Esophagus squamous epithelium (tissue), 5 donors: ENCODE measurements at places on chromosomes 12 and 14.

GRCh38 chr14:76863724-76864407 lies 37.7 kb downstream of the LRRC74A start:
- peak overlapping the region; percentile 25 for H3K27ac ChIP-seq
- H3K27me3 ChIP-seq = no peaks in the 10 kb centered on the region
- DNase-seq = no peak
- H3K36me3 ChIP-seq = no peaks in the 10 kb centered on the region
- H3K4me3 ChIP-seq = no peak overlapping the region

DNA sequence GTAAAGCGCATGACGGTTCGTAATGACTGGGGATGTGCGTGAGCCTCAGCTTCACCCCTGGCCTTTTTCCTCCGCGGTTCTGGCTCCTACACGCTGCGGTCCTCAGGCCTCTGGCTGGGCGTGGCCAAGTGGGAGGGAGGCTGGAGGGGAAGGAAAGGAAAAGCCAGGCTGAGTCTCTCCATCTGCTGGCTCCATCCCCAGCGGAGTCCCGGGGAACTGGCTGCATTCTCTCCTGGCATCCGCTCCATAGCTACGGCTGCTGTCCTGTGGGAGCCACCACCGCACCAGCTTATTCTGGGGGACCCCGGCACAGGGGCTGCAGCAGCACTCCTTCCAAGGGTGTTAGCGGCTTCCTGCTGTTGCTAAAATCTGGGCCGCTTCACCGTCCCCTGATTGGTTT lies 68.2 kb upstream of the SLC24A4 start:
- H3K4me1 ChIP-seq = peaks cover 10% of the 10 kb centered on the region
- H3K4me3 ChIP-seq = no peak overlapping the region
- H3K27ac ChIP-seq = no peak overlapping the region
- H3K27me3 ChIP-seq = no peaks in the 10 kb centered on the region
- DNase-seq = no peak
- H3K36me3 ChIP-seq = no peaks in the 10 kb centered on the region

- no peak overlapping the region for H3K4me3 ChIP-seq
- no peak for DNase-seq
- H3K36me3 ChIP-seq = peaks cover 62% of the 10 kb centered on the region
- H3K4me1 ChIP-seq = no peaks in the 10 kb centered on the region
- H3K27ac ChIP-seq = no peak overlapping the region
- no peaks in the 10 kb centered on the region for H3K27me3 ChIP-seq
Measured at GRCh38 chr12:120140603-120141002, 24.1 kb upstream of the RAB35 start.

- H3K36me3 ChIP-seq = no peaks in the 10 kb centered on the region
- H3K4me1 ChIP-seq = no peaks in the 10 kb centered on the region
- H3K27me3 ChIP-seq = no peaks in the 10 kb centered on the region
- no peak overlapping the region for H3K4me3 ChIP-seq
- H3K27ac ChIP-seq = no peak overlapping the region
Measured at GRCh38 chr14:64478634-64479250, 13.4 kb downstream of the AKAP5 start.

DNA sequence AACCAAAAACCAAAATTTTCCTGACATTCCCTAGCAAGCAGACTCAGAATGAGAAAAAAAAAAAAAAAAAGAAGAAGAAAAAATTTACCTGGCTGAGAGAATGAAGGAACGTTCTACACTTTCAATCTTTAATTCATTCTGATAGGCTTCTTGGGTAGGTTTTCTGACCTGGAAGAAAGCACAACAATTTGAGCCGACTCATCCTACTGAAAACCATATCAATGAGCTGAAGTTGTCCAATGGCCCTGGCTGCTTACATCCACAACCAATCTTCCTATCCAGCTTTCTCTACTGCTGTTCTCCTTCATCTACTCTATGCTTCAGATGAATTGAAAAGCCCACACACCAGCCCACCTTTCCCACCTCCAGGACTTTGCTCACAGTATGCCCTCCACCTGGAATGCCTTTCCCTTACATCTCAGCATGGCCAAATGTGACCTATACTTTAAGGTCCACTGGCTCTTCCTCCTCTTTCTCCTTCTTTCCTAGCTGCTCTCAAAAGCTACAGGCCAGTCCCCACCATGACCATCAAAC lies 31.6 kb upstream of the NR2C1 start:
- no peaks in the 10 kb centered on the region for H3K27me3 ChIP-seq
- no peaks in the 10 kb centered on the region for H3K36me3 ChIP-seq
- H3K4me1 ChIP-seq = peaks cover 8% of the 10 kb centered on the region

DNA sequence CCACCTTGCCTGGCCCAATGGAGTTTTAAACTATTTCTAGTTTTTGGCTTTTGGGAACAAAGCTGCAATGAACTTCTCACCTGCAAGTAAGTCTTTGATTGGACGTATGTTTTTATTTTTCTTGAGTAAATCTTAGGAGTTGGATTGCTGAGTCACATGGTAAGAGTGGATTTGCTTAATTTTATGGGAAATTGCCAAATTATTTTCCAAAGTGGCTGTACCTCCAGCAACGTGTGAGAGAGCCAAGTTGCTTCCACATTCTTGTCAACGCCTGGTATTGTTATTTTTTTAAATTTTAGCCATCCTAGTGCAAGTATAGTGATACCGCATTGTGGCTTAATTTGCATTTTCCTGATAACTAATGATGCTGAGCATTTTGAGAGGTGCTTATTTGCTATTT lies 136.6 kb downstream of the LMNTD1 start:
- DNase-seq = no peak
- no peaks in the 10 kb centered on the region for H3K27me3 ChIP-seq
- no peaks in the 10 kb centered on the region for H3K36me3 ChIP-seq

DNA sequence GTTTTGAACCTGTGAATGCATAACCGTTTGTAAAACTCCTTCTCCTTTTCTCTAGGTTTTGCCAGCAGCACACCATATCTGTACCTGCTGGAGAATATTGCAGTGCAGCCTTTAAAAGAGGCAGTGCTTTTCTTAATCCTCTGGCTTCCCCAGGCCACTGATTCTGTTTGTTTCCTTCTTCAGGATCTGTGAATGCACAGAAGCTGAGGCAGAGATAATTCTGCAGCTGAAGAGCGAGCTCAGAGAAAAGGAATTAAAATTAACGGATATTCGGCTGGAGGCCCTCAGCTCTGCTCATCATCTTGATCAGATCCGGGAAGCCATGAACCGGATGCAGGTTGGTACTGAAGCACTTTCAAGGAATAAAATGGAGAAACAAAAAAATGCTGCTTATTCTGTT lies 348.7 kb downstream of the NAV3 start:
- no peaks in the 10 kb centered on the region for H3K4me1 ChIP-seq
- H3K36me3 ChIP-seq = no peaks in the 10 kb centered on the region
- H3K27ac ChIP-seq = no peak overlapping the region
- H3K4me3 ChIP-seq = no peak overlapping the region
- no peak for DNase-seq
- no peaks in the 10 kb centered on the region for H3K27me3 ChIP-seq

DNA sequence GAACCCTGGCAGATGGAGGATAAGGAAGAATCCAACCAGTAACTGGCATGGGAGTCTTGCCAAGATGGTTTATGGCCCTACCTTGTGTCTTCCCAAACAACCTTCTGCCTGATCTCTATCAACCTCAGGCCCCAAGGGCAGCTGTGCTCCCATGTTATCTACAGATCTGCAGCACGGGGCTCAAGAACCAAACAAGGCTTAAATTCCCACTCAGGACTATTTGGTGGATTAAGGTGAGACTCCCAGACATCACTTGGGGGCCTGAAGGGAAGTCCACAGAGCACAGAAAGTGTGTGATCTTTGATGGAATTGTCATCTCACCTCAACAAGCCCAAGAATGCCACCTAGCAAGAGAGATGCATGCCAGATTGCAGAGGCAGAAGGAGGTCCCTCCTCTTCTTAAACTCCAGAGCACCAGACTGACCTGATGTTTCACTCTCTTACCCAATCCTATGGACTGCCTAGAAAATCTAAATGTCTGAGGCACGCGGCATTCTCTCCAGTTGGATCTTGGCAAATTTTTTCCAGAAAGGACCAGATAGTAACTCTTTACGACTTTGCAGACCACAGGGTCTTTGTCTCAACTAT lies 759.5 kb upstream of the TBX3 start:
- DNase-seq = no peak
- peaks cover 4% of the 10 kb centered on the region for H3K4me1 ChIP-seq
- H3K36me3 ChIP-seq = no peaks in the 10 kb centered on the region
- no peak overlapping the region for H3K4me3 ChIP-seq
- no peak overlapping the region for H3K27ac ChIP-seq
- no peaks in the 10 kb centered on the region for H3K27me3 ChIP-seq

- no peak overlapping the region for H3K27ac ChIP-seq
- no peaks in the 10 kb centered on the region for H3K27me3 ChIP-seq
- no peaks in the 10 kb centered on the region for H3K36me3 ChIP-seq
- H3K4me1 ChIP-seq = no peaks in the 10 kb centered on the region
Measured at GRCh38 chr14:36856095-36856878, 194.6 kb downstream of the PAX9 start.

DNA sequence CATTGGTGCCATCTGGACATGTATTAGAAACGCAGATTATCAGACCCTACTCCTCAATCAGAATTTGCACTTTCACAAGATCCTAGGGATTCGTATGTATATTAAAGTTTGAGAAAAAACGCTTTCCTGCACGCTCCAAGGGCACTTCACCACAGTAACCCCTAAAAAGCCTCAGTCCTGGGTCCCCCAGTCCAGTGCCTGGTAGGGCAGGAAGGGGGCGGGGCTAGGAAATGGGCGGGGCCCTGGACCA lies 369 bp downstream of the DEPDC4 start:
- peaks cover 18% of the 10 kb centered on the region for H3K4me1 ChIP-seq
- no peaks in the 10 kb centered on the region for H3K36me3 ChIP-seq
- peak overlapping the region; percentile 99 for H3K27ac ChIP-seq
- H3K4me3 ChIP-seq = peak overlapping the region; percentile 55
- H3K27me3 ChIP-seq = no peaks in the 10 kb centered on the region

GRCh38 chr12:116317986-116318575 lies 40.6 kb upstream of the MED13L start:
- peak overlapping the region; percentile 92 for H3K27ac ChIP-seq
- peak overlapping the region; percentile 42 for H3K4me3 ChIP-seq
- H3K4me1 ChIP-seq = peaks cover 43% of the 10 kb centered on the region

DNA sequence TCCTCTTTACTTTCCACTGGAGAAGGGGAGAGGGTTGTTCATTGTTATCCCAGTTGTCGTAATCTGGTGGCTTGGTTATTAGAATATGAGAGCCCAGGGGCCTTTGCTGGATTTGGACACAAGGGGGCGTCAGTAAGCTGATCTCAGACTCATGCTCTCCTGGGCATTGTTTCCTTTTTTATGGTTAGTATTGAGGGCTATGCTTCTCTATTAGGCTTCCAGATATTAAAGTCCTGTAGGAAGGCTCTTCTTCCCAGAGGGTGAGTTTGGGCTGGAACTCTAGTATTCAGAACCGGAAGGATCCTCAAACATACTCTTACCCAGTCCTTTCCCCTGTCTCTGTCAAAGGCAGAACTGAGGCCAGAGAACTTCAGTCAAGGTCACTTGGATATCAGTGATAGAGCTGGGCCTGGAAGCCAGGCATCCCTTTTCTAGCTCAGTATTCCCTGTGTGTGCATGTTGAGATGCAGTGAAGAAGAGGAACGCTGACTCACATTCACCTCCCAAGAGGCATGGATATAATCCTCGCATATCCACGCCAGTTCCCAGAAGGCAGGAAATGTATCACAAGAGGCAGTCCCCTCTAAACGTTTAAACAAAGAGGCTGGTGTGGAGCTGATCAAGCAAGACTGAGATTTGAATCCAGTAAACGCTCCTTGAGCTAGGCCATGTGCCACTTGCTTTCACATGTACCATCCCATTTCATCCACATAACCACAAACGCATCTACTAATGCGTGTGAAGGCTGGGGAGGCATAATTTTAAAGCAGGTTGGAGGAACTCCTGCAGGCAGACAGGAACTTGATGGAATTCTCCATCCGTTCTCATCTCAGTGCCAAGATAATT lies 41.6 kb downstream of the UBE3B start:
- DNase-seq = no peak
- H3K36me3 ChIP-seq = peaks cover 39% of the 10 kb centered on the region
- no peak overlapping the region for H3K4me3 ChIP-seq
- no peaks in the 10 kb centered on the region for H3K27me3 ChIP-seq
- no peak overlapping the region for H3K27ac ChIP-seq
- no peaks in the 10 kb centered on the region for H3K4me1 ChIP-seq

GRCh38 chr14:61654026-61654425 lies 41.3 kb upstream of the HIF1A start:
- H3K36me3 ChIP-seq = no peaks in the 10 kb centered on the region
- H3K27ac ChIP-seq = no peak overlapping the region
- DNase-seq = no peak
- H3K27me3 ChIP-seq = no peaks in the 10 kb centered on the region

GRCh38 chr14:49363821-49364751 lies 222.1 kb downstream of the RPS29 start:
- no peak overlapping the region for H3K27ac ChIP-seq
- no peak overlapping the region for H3K4me3 ChIP-seq
- no peaks in the 10 kb centered on the region for H3K36me3 ChIP-seq
- H3K27me3 ChIP-seq = no peaks in the 10 kb centered on the region
- H3K4me1 ChIP-seq = no peaks in the 10 kb centered on the region

DNA sequence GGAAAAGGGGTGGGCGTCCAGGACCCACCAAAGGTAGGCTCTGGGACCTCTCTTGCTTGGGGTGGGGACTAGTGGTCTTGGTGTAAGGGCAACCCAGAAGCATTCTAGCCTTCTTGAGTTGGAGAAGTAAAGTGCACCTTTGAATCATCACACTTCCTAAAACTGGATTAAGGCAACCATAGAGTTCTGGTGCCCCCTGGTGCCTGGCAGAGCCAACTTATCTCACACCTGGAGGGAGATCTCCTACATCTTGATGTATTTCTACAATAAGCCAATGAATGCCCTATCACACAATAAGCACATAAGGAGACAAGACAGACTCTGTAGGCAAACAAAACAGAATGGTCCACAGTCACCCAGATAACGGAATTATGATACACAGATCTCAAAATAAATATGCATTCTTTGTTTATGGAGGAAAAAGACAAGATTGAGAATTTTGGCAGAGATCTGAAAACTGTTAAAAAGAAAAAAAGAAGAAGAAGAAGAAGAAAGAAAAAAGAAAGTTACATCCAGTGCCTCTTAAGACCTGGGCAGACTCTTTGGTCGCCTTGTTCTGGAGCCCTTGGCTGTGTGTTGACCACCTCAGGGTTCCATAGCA lies 95.9 kb upstream of the PPP2R5C start:
- no peak overlapping the region for H3K27ac ChIP-seq
- H3K4me1 ChIP-seq = no peaks in the 10 kb centered on the region
- H3K4me3 ChIP-seq = no peak overlapping the region
- no peak for DNase-seq
- H3K36me3 ChIP-seq = no peaks in the 10 kb centered on the region

DNA sequence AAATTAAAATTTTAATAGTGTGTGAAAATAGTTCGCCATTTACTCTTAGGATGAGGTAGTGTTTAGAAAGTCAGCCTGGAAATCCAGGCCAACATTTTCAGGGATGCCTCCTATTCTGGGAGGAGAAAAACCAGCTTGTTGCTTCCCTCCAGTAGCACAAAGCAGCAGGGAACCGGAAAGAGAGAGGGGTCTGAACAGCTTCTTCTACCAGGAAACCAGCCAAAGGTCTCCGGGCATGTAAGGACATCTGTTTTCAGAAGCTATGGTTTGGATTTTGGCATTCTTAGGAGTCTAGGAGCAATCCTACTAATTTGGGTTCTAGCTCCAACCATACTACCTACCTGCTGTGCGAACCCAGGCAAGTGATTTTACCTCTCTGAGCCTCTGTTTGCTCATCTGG lies 85.3 kb downstream of the DPF3 start:
- no peak overlapping the region for H3K27ac ChIP-seq
- no peaks in the 10 kb centered on the region for H3K36me3 ChIP-seq
- no peak overlapping the region for H3K4me3 ChIP-seq
- DNase-seq = no peak
- no peaks in the 10 kb centered on the region for H3K4me1 ChIP-seq
- H3K27me3 ChIP-seq = no peaks in the 10 kb centered on the region
